ENCODE measurements at places on chromosomes 2 and 18.

GRCh38 chr2:62339413-62339812 is 143.5 kb downstream of the B3GNT2 start:
- DNase-seq: no peak

DNA sequence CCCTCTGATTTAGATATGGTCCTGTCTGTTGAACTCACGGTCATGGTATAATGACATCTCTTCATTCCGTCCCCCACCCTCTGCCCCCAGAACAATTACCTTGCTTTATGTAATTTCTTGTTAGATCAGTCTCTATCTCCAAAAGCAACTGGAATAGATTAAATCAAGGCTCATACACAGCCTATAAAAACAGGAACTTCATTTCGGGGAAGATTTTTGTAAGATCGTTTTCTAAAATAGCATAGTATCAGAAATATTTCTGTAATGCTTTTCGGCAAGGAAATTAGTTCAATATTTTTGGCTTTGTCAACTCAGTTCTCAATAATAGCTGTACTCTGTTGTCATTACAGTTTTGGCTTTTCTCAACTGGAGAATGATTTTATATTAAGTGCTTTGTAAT is 157.2 kb downstream of the FMNL2 start:
- no peak for DNase-seq

DNA sequence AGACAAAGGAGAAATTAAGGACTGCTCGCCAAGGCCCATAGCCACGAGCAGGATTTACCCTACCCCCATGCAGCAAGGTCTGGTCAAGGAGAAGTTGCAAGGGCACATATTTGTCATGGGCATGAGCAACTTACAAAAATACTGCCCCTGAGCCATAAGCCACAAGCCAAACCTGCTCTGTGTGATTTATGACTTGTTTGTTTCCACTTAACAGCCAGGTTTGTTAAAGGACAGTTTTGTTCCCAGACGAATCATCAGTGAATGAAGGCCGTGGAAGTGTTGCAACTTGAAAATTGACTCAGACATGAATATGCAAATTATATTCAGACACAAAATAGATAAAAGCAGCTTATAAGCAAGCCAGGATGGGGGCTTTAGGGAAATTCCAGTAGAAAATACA is 31.3 kb upstream of the EVA1A start:
- peak; percentile 75 for DNase-seq

DNA sequence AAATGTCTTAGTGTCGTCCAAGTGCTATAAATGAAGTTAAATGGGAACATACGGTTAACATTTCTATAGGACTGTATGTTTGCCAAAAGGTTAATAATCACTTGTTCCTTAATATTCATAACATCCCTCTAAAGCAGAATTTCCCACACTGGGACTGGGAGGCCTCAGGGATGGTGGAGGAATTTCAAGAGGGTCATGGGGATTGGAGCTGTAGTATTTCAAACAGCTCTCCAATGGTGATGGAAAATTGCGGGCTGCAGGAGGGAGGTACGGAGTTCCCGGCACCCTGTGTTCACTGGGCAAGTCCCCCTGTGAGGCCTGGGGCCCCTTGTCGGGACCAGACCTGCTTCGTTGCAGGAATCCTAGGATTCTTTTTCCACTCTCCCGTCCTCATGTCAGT is 39.8 kb upstream of the CTAGE1 start:
- no peak for DNase-seq

Data from fibroblast of skin of right quadriceps (primary cell).